ENCODE measurements at places on chromosomes 11 and 22.
A peak's percentile ranks its signal among the peaks of the same experiment; 100 is the strongest.

DNA sequence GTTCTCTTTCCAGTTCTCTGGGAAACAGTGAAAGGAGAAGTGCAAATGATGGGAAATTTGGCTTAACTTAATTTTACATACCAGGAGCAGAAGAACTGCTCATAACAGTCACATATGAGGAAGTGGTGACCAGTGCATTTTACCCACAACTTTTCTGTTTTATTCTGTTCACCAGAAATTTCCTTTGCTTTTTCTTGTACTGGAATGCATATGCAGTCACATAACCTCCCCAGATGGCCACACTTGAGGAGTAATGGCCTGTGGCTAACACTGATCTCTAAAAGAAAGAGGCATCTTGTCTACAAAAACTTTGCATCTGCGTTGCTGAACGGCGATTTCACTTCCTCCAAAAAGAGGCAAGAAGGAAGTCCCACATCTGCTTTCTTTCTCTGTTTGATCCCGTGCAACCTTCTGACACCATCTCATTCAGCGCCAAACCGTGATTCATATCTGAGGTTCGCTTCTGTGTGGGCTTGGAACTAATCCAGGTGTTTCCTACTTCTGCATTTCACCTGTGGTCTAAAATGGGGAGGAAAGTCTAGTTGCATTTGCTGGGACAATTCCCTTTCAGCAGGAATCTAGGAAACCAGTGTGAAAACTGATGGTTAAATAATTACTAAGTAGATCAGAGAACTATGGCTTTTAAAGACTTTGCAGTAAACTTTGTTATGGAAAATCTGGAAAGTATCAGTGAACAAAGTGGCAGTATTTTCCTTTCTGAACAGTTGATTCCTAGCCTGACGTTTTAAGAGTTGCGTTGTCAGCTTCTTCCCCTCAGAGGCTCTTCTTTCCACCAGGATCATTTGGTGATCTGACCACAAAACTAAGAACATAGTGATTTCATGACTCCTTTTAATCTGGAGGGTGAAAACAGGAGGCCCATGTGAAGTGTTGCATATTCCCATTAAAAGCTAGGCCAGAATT is 4.2 kb upstream of the MPEG1 start:
- peak; percentile 61 for DNase-seq

DNA sequence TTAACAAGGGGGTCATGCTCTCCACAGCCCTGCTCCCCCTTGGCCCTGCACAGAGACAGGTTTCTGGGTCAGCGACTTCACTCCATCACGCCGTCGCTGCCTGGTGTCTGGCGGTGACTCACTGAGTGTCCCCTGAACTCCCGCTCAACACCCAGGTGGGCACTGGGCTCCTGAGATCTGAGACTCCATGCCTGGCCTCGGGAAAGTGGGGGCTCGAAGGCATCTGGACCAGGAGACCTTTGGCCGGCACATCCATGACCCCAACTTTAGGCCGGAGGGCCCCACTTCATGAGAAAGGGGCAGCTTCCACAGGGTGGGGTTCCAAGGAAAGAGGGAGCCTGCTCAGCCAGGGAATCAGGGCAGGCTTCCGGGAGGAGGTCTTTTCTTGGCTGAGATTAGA is 79.3 kb upstream of the PRR5 start:
- no peak for DNase-seq

- no peak for DNase-seq
Measured at GRCh38 chr11:83845797-83846196, 559.6 kb upstream of the CCDC90B start.

GRCh38 chr11:117520201-117520600 is 192.5 kb downstream of the CEP164 start:
- peak; percentile 9 for DNase-seq

GRCh38 chr11:2444821-2445745 is at the start of gene KCNQ1:
Gene KCNQ1, plus strand, starts transcription at chr11:2445008. Its CDS starts 91 bp downstream, at chr11:2445099.
- DNase-seq = no peak

DNA sequence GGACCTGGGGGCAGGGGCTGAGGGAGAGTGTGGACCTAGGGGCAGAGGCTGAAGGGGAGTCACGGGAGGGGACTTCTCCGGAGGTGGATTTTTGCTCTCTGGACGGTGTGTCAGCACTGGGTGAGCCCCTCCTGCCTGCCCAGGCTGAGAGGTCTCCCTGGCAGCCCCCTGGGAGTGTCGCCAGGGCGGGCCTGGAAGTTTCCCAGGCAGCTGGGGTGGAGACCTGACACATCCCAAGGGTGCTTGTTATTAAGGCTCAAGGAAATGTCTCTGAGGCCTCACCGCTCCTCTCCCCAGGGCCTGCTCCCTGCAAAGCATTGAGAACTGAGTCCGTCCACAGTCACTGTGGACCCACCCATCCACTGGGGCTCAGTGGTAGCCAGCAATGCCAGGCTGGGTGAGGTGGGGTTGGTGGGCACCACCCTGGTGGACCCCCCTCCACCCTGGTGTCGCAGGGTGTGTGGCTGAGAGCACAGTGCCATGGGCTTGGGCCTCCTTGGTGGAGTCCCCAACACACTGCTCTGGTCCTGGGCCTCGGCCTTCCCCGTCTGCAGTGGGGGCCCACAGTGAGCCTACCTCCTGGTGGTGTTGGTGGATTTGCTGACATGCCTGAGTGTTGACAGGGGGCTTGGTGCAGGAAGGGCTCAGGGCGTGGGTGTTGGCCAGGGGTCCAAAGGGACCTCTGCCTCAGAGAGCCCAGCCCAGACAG is 2.5 kb downstream of the CD81 start:
- DNase-seq = peak; percentile 33

- DNase-seq = peak; percentile 46
Measured at GRCh38 chr11:123434262-123434661, 4.2 kb downstream of the GRAMD1B start.

- DNase-seq = no peak
Measured at GRCh38 chr22:48338793-48339705, 1488.6 kb downstream of the BRD1 start.

GRCh38 chr11:95219599-95219998 is 11.4 kb downstream of the SESN3 start:
- no peak for DNase-seq

- DNase-seq = no peak
Measured at GRCh38 chr11:2553886-2554285, 109.1 kb downstream of the KCNQ1 start.

- no peak for DNase-seq
Measured at GRCh38 chr11:80783561-80783960, 1342.7 kb upstream of the TENM4 start.

- DNase-seq = no peak
Measured at GRCh38 chr11:127114035-127114434, 113.5 kb upstream of the KIRREL3 start.

GRCh38 chr22:44884968-44885805 is 124.6 kb downstream of the PHF21B start:
- DNase-seq = no peak

DNA sequence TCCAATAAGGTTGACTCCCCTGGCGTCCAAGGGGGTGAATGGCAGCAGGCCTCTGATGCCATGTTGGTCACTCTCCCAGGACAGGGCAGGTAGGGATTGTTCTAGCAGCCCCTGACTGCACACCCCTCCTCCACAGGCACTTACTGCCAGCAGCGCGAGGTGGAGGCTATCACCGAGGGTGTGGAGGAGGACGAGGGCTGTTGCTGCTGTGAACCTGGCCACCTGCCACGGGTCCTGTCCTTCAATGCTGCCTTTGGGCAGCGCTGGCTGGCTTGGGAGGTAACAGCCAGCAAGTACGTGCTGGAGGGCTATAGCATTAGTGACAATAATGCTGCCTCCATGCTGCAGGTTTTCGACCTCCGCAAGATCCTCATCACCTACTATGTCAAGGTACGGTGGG is 7.7 kb upstream of the SIPA1 start:
- no peak for DNase-seq

DNA sequence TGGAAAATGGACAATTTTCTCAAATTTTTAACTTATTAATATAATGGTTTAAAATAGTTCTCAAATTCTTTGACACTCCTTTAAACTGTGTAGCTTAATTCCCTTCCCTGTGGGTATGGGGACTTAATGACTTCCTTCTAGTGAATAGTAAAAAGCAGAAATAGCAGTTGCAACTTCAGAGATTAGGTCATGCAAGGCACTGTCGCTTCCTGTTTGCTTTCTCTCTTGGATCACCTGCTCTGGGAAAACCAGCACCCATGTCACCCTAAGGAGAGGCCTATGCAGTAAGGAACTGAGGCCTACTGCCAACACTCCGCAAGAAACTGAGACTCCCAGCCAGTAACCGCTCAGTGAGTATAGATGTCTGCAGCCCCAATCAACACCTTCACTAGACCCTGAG is 5.5 kb upstream of the PANX3 start:
- DNase-seq = no peak

GRCh38 chr11:1782831-1783724 is 19.4 kb upstream of the CTSD start:
- peak; percentile 18 for DNase-seq

DNA sequence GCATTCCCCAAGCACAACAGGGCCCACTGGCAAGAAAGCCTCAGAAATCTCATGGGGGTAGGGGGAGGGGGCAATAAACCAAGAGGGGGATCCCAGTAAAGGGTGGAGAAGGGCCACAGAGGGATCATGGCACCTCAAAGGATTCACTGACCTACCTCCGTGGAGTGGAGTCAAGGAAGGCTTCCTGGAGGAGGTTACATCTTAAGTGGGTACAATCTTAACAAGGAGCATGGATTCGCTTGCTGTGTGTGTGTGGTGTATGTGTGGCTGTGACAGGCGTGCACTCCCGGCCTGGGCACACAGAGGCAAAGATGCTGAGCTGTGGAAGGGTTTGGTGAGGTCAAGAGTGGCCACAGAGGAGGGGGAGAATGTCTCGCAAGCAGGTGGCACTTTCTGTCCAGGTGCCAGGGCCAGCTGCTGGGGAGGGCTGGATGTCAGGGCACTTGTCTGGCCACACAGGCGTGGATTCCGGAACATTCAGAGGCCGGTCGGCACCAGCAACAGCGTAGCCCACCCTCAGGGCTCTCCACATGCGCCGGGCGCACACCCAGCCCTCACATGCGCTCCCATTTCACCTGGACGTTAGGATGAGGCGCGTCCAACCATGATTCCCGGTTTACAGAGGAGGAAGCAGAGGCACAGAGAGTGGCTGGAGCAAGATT is 43.3 kb downstream of the WNT7B start:
- no peak for DNase-seq

- DNase-seq = no peak
Measured at GRCh38 chr11:24900514-24900913, 403.7 kb downstream of the LUZP2 start.

DNA sequence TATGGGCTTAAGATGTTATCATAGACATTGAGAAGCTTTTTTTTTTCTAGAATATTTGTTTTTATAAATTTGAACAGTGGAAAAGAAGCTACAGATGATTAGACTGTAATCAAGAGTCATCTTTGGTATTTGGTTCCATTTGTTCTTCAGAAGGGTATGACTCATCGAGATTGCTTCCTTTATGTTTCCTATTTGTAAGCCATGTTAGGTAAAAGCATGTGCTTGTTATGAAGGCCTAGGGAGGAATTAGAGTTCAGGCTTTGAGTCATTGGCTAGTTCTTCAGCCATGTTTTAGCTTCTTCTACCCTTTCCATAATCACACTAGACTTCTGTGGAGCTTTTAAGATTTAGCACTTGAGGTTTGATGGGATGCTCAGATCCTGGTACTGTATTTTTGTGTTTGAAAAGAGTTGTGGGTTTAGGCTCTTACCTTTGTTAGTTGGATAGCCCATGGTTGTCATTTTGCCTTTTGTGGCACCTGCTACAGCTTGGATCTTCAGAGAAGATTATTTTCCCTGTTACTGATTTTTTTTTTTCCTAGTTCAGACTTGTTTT is 44.3 kb downstream of the POLD3 start:
- peak; percentile 72 for DNase-seq

GRCh38 chr11:431921-432320 is 9.9 kb downstream of the ANO9 start:
- no peak for DNase-seq

- DNase-seq = no peak
Measured at GRCh38 chr22:47460861-47461260, 698.4 kb downstream of the TBC1D22A start.
